ENCODE measurements at places on chromosomes 7 and 10.

- DNase-seq = no peak
Measured at GRCh38 chr7:90621747-90622140, 25.6 kb downstream of the CDK14 start.

DNA sequence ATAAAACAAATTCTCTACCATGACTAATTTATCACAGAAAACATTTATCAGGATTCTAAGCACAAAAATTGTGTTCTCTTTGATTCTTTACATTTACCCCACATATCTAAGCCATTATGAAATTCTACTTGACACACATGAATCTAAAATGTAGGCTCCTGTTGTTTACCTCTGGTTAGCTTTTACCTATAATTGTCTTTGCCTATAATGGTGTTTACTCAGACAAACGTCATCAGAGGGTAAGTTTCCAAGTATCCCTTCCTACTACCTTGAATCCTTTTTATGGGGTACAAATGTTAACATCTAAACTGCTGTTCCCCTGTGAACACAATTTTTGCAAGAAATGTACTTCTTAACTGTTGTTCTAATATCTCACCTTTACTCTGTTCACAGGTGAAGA is 63.5 kb downstream of the MINDY3 start:
- no peak for DNase-seq

DNA sequence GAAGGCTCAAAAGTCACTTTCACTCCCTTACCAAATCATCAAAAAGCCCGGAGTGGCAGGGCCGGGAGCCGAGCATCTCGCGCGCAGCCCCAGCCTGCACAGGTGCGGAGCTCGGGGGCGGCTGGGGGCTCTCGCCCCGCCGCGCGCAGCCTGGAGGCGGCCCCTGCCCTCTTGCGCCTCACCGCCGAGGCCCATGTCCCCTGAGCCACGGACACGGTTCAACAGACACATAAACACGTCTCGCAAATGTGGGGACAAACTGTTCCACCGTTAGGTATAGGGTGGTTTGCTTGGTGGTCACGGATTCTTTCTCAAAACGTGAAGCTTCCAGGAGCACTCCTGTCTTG is 700 bp downstream of the GSAP start:
- DNase-seq = no peak

GRCh38 chr7:143284591-143285469 is at the start of gene TMEM139:
TMEM139 (plus strand) TSS chr7:143284958; CDS start chr7:143285958, 1,000 bp downstream.
- no peak for DNase-seq

DNA sequence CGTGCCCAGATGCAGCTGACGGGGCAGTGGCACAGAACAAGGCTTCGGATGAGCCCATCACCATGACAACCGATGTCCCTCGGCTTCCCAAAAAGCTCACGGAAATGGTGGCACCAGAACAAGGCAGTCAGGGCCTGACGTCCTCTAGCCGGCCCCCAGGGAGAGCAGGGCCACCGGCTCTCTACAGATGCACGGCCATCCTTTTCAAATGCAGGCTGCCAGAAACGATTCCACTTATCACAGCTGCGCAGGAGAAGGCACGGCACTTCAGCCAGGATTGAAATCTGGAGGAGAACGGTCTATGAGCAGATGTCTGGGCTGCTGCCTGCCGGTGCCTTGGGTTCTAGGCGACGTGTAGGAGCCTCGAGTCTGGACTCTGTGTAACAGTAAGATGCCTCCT is 223.8 kb downstream of the ZMYND11 start:
- no peak for DNase-seq

DNA sequence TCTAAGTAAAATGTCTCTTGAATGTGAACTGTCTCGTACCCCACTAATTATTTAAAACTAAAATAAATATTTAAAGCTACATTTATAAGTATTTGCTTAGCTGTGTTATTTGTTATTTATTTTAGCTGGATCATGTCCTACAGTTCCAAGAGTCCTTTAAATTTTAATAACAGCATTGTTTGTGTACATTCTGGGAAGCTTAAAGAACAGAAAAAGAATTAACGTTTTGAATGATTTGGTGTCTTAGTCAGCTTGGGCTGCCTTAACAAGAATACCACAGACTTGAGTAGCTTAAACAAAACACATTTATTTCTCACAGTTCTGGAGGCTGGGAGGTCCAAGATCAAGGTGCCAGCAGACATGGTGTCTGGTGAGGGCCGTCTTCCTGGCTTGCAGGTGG is 107.4 kb downstream of the ITIH5 start:
- DNase-seq = no peak

DNA sequence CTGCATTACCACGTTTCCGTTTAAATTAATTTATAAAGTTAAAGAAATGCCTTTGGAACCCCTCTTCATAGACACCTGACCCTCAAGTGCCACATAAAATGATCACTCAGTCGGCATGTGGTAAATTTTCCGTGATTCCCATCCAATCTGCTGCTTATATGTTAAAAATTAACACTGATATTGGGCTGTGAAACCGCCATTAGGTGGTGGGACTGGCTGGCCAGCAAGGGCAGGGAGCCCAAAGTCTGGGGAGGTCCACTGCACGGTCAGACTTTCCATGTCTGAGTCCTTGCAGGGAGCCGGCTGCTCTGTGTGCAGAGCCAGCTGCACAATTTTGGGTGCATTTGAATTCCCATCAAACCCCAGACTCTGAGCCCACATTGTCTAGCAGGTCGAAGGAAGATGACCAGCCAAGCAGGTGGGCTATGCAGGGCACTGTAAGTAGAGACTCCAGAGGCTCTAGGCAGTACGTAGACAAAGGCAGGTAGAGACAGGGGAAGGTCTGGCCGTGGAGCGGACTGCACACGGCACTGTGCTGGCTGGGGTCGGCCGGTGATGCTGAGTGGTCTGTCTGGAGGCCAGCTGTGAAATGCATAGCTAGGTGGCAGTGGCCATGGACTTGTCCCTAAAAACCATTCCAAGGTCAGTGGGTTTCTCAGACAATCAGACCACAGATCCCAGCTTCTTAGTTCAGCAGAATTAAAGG is 122.9 kb downstream of the SH3PXD2A start:
- DNase-seq = no peak

DNA sequence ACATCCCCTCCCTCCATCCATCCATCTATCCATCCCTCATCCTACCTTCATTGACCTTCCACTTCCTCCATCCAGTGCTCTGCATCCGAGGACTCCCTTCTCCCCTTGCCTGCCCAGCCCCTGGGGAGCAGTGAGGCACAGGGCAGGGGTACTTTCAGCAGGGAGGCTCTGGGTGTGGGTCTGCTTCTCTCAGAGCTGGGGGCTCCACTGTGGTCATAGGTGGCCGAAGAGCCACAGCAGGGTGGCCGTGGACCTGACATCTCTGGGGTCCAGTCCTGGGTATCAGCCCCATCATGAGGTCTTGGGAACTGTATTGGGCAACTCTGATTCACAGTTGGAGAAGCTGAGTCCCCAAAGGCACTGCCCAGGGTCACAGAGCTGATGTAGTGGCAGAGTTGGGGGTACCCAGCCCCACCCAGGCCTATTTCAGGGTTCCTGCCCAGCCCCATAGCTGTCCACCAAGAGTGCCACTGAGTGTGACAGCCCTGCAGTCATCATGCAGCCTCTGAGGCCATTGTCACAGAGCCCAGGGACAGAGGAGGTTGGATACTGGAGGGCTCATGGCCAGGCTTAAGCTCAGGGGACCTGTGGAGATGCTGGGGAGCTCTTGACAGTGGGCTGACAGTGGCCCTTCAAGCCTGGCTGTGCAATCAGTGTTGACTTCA is 35.3 kb upstream of the DPYSL4 start:
- DNase-seq = no peak

DNA sequence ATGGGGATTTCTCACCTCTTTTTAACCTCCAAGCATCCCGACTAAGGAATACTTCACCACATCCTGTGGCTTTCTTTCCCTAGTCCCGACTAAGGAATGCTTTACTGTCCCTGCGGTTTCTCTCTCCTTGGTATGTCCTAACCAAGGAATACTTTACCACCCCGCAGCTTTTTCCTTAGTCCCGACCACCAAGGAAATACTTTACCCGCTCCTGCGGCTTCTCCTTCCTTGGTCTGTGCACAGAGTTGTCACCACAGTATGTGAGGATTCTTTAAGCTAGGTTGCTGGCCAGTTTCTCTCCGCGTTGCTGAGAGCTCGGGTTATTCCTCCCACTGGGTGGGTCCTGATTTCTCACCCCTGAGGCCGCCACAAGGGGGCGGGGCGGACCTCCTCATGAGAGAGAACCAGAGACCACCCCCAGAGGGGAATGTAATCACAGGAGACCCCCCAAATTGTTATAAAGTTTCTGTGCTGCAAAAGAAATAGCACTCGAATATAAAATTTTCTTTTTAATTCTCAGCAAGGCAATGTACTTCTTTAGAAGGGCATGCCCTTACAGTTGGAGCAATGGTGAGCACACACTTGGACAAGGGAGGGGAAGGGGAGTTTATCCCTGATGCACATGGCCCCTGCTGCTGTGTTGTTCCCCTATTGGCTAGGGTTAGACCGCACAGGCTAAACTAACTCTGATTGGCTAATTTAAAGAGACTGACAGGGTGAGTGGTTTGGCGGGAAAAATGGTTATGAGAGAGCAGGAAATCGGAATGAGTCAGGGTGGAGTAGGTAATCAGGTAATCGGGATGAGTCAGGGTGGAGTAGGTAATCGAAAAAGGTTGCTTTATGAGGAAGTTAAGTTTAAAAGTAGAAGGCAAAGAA is 12.8 kb downstream of the SUGCT start:
- no peak for DNase-seq

DNA sequence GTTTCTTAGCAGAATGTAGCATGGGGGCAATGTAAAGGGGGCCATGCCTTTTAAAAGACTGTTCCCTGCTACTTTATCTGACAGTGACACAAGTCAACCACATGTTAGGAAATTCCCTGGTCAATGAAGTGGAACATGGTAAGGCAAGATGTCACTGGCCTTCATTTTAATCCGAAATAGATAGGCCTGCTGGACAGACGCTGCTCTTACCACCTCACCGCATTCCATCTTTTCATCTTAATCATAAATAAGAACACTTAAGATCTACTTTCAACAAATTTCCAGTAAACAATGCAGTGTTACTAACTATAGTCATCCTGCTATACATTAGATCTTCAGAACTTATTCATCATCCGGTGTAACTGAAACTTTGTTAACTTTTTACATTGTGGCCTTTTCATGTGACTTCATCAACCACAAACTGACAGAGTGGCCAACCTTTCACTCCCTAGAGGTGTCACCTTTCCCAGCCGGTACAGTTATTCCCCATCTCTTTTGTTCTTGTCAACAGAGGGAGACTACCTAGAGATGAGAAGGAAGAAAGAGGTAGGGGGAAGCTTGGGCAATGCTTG is 15.6 kb downstream of the ASB4 start:
- no peak for DNase-seq

DNA sequence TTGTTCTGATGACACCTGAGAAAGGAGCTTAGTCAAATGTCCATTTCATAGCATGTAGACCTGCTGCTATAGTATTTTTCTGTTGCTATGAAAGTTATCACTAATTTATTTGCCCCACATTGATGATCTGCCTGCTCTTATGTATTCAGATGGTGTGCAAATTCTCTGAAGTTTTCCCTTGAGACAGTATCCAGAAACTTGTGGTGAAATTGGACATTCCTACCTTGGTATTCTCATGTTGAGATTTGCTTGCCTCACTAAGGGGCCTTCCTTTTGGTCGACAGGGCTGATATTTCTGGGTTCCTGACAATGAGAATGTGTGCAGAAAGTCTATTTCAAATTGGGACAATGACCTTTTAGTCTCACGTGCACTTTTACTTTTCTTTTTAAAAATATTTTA is 253.2 kb upstream of the FZD8 start:
- DNase-seq = no peak

All from T-cell (primary cell).